Stimulated activated naive CD4-positive, alpha-beta T cell (primary cell): ENCODE measurements at places on chromosomes 11 and 22.

DNA sequence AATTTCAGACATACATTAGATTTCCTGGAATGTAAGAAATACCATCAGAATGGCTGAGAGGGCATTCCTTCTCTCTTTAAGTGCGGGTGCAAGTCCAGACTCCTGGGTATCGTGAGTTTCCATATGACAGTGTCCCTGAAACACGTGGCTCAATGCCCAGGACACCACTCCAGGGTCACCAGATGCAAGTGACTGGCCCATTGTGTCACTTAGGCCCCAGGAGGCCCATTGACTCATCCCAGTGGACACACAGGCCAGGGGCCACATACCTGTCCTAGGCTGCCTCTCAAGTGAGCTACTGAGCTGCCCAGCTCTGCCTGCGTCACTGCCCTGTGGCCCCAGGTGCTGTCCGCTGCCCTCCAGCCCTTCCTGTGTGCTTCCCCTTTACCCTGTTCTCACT lies 18.5 kb downstream of the FBLN1 start:
- no peak for DNase-seq

DNA sequence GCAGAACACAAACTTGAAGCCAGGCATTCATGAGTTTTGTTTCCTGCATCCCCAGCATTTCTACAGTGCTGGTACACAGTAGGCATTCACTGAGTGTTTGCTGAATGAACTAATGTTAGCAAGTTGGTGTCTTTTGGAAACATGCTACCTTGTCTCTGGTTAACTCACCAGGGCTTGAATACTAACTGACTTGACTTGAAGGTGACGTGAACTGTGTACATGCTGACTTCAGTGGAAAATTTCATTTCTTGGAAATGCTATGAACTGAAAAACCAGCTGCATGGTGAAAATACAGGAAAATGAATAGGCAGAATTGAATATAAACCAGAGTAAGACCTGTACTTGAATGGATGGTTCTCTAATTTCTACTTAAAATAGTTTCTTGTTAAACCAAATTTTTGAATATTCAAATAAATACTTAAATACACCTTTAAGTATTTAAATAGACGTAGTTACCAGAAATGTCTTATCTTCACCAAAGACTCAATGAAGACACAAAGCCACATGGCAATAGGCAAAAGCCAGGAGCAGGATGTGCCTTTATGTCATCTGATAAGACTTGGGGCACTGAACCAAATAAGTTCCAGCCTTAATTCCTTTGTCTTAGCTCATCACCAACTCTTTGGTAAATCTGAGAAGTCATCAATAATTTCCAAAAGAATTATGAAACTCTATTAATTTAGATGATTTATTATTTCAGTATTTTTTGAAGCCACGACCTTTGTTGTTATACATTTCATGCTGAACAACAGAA lies 39.7 kb upstream of the POU2AF2 start:
- no peak for DNase-seq

DNA sequence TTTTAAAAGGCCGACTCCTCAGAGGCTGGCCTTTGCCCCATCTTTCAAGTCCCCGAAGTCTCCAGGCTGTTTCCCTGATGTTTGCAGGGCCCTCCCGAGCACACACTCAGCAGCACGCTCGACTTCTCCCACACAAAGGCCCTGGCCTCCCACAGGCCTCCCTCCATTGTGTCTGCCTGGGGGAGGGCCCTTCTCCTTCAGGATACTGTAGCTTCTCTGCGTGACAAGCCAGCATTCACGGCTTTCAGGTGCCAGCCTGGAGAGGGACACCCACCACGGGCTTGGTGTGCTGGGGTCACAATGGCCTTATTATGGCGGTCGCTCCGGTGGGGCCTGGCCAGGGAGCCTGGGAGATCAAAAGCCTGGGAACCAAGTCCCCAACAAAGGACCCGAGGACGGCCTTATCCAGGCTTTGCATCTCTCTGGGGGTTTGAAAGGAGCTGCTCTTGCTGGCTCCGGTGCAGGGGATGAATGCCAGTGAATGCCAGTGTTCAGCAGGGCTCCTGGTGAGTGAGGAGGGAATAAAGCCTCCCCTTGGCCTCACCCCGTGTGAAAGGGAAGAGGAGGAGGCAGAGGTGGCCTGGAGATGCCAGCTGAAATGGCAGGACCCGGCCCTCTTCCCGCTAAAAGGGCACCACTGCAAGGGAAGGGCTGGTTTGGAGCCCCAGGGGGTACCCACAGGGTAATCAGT lies 55.0 kb downstream of the TRAF6 start:
- DNase-seq: no peak

- DNase-seq: no peak
These were observed 312.1 kb downstream of the NTM start for GRCh38 chr11:131682373-131683015.

DNA sequence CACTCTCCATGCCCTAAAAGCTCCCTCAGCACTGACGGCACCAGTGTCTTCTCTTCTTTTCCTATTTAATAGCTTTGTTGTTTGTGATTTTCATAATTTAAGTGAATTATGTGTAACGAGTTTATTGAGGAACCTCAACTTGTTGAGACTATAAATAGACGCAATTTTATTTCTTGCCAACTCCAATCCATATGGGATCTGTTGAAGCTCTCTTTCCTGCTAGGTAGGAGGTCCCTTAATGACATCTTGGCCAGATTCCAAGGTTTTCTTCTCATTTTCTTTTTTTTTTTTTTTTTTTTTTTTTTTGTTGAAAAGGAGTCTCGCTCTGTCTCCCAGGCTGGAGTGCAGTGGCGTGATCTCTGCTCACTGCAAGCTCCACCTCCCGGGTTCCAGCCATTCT lies 14.2 kb downstream of the RTL6 start:
- no peak for DNase-seq

- no peak for DNase-seq
These were observed 159.8 kb downstream of the GRIA4 start for GRCh38 chr11:105769627-105770026.

GRCh38 chr11:111298413-111299100 lies at the start of gene POU2AF3:
POU2AF3 (plus strand) TSS chr11:111298546; CDS start chr11:111298582, 36 bp downstream.
- DNase-seq: no peak

GRCh38 chr11:29159552-29160465 lies 857.0 kb downstream of the KCNA4 start:
- DNase-seq: no peak

GRCh38 chr22:27842201-27842600 lies 40.6 kb upstream of the MN1 start:
- DNase-seq: no peak

- DNase-seq: peak; percentile 6
These were observed 11.0 kb upstream of the MS4A6A start for GRCh38 chr11:60193687-60194433.

DNA sequence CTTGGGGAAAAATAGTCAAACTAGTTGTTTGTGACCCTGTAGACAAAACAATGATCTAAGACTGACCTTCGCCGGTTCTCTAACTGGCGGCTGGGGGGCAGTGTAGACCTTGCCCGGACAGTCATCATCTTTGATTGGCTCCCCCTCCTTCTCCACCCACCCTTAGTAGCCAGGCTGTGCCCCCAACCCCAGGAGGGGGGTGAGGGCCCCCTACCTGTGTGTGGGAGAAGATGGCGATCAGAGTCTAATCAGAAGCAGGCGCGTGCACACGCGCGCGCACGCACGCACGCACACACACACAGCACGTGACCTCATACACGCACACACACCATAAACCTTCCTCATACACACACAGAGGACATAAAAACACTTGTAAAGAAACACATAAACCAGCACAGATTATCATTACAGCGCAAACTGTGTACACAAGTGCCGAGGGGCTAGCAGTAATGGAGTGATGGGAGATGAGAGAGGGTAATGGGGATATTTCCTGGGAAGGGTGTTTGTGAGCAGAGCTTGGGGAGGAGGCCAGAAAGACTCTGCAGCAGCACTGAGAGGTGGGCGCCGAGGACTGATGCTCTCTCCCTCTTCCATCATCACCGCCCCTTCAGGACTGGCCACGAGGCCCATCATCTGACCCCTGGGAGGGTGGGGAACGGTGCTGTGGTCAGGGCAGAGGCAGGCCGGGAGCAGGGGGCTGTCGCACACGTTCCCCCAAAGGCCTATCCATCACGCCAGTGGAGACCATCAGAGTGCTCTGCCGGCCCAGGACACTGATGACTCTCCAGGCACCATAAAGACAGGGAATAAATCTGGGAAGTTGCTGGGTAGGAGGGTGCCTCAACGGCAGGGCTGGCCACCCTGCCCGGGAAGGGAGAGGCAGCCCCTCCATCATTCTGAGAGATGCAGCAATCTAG lies 12.2 kb downstream of the NECTIN1 start:
- no peak for DNase-seq

DNA sequence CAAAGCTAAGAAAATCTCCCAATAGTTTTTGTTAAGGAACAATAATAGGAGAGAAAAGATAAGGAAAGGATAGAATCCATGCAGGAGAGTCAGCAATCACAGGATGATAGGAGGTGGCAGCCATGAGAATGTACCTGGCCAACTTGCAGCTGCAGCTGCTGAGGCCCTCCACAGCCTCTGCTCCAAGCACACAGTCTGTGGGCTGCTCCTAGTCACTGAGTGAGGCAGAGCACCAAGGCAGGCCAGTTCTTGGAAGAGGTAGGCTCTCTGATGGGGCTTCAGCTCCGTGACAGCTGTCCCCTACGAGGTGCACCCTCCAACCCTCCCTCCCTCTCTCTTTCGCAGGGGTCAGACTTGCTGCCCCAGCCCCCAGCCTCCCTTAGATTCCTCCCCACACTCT lies 5.5 kb upstream of the KCNJ1 start:
- no peak for DNase-seq
